ENCODE measurements at places on chromosomes 3 and 15.

DNA sequence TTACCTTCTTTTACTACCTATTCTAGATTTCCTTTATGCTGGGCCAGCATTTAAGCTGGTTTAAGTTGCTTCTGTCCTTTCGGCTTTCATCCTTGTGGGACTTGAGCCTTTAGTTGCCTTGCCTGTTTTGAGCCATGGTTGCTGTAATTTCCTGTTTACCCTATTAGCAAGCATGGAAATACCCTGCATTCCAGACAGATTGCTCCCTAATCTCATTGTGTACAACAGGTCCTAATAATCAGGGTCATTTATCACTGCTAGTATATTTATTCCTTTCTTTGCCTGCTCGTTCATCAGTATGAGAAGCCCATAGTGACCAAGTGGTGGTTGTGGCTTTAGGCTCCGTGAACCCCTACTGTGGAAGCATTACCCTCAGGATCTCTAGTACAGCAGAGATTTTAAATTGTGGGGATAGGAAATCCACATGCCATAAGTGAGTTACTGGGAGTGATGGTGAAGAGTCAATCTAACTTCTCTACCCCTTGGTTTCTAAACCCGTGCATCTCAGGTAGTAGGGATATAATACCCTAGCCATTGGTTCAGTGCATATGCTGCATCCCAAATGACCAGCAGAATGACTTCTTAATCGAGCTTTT is 31.9 kb downstream of the NCK1 start:
- no peak for DNase-seq
- no peak overlapping the region for H3K27ac ChIP-seq
- H3K36me3 ChIP-seq: peaks cover 62% of the 10 kb centered on the region
- H3K27me3 ChIP-seq: no peaks in the 10 kb centered on the region
- peaks cover 20% of the 10 kb centered on the region for H3K4me1 ChIP-seq
- H3K4me3 ChIP-seq: no peak overlapping the region

DNA sequence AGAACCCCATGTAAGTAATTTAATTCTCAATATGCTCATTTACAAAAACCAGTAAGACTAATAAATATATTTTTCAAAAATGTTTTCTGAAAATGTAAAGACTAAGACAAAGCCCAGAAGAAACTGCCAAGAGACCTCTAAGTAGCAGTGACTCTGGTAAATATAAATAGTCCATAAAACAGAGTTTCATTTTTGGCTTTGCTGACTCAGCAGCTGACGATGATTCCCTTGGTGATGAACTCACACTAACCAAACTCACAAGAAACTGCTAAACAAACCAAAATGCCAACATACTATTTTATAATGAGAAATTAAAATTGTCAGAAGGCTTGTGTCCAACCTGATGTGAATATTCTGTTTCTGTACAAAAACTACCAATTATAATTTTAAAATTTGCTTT is 31.5 kb upstream of the IMPG2 start:
- DNase-seq: no peak
- H3K36me3 ChIP-seq: peaks cover 13% of the 10 kb centered on the region
- no peaks in the 10 kb centered on the region for H3K27me3 ChIP-seq
- no peak overlapping the region for H3K4me3 ChIP-seq
- H3K27ac ChIP-seq: no peak overlapping the region

DNA sequence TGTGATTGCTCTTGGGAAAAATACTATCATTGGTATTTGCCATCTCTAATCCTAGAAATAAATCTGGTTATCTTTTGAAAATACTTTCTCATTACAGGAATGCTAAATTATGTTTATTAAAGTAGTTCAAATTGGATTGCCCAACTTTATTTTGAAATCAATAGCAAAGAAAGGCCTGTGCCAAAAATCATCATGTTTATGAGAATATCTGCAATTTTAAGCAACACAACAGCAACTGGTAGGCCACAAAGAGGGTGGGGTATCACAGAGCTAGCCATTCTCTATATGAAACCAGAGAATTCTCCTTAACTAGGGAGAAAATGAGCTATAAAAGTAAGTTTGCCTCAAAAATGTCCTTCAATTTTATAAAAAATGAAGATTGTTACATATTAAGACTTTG is 11.9 kb upstream of the TM4SF19 start:
- no peak overlapping the region for H3K4me3 ChIP-seq
- H3K27me3 ChIP-seq: no peaks in the 10 kb centered on the region
- no peak for DNase-seq
- no peaks in the 10 kb centered on the region for H3K4me1 ChIP-seq
- H3K36me3 ChIP-seq: peaks cover 15% of the 10 kb centered on the region

- H3K4me1 ChIP-seq: peaks cover 61% of the 10 kb centered on the region
- H3K27me3 ChIP-seq: no peaks in the 10 kb centered on the region
- DNase-seq: peak; percentile 87
- H3K4me3 ChIP-seq: peak overlapping the region; percentile 76
- H3K27ac ChIP-seq: peak overlapping the region; percentile 92
These were observed 56.5 kb downstream of the MCTP2 start for GRCh38 chr15:94287794-94288246.

GRCh38 chr15:67792250-67792942 is 32.9 kb upstream of the SKOR1 start:
- peaks cover 20% of the 10 kb centered on the region for H3K36me3 ChIP-seq
- no peak overlapping the region for H3K27ac ChIP-seq
- no peak for DNase-seq
- H3K4me1 ChIP-seq: no peaks in the 10 kb centered on the region

GRCh38 chr15:95127356-95127755 is 896.0 kb downstream of the MCTP2 start:
- H3K4me1 ChIP-seq: no peaks in the 10 kb centered on the region
- no peak overlapping the region for H3K27ac ChIP-seq
- no peak overlapping the region for H3K4me3 ChIP-seq
- DNase-seq: no peak
- H3K36me3 ChIP-seq: no peaks in the 10 kb centered on the region

DNA sequence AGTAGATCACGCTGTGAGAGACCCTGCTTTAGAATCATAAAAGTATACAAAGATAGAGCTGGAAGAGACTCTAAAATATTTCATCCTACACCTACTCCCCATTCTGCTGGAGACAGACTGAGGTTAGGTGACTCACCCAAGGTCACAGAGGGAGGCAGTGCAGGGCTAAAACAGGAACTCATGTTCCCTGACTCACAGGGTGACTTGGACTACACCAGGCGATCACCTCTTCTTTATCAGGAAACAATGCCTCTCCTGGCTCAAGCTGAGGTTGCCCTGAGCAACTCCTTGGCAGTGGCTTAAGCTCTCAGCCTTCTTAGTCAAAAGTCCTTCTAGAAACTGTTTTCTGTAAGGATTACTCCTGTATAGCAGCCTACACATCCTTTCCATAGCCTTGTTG is 26.4 kb upstream of the TNFAIP8L3 start:
- no peak for DNase-seq

DNA sequence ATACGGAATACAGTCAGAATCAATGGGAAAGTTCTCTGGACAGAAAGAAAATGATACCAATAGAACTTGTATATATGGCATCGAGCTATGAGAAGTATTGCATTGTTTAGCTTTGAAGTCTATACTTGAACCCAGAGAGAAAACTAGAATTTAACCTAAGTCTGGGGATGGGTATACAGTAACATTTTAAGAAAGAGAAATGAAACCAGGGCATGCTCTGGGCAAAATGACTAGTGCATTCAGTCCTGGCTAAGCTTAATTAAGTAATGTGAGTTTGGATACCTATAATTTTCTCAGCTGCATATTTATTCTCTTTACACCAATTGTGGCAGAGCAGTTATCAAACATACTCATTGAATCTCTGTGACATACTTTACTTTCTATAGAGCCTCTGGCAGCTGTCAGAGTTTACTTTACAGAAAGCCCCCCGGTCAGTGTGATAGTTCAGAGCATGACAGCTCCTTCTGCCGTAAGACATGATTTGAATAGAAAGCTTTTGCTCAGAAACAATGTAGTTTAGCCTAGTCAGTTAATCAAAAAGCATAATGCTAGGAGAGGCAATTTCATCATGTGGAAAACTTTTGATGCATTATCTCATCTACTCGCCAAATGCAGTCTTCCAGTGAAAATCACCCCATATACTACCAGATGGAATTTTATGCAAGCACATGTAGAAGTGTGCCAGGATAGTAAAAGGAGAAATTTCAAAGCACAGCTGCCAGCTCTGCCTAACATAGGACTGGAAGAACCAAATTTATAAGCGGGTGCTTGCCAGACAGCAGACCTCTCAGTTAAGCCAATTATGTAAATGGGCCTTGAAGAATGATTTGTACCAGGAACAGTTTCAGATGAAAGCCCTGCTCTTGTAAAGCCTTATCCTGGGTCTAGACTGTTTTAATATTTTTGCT is 40.7 kb downstream of the OXSM start:
- peaks cover 9% of the 10 kb centered on the region for H3K4me1 ChIP-seq
- H3K4me3 ChIP-seq: no peak overlapping the region
- H3K27ac ChIP-seq: no peak overlapping the region

- peaks cover 17% of the 10 kb centered on the region for H3K27me3 ChIP-seq
- H3K27ac ChIP-seq: no peak overlapping the region
- peak; percentile 9 for DNase-seq
- H3K4me3 ChIP-seq: no peak overlapping the region
These were observed 20.3 kb downstream of the SLCO2A1 start for GRCh38 chr3:134009345-134010000.

GRCh38 chr15:52334491-52335160 is 39.0 kb upstream of the MYO5C start:
- no peaks in the 10 kb centered on the region for H3K27me3 ChIP-seq
- no peak overlapping the region for H3K27ac ChIP-seq
- no peak overlapping the region for H3K4me3 ChIP-seq
- DNase-seq: no peak
- peaks cover 52% of the 10 kb centered on the region for H3K4me1 ChIP-seq
- peaks cover 25% of the 10 kb centered on the region for H3K36me3 ChIP-seq

DNA sequence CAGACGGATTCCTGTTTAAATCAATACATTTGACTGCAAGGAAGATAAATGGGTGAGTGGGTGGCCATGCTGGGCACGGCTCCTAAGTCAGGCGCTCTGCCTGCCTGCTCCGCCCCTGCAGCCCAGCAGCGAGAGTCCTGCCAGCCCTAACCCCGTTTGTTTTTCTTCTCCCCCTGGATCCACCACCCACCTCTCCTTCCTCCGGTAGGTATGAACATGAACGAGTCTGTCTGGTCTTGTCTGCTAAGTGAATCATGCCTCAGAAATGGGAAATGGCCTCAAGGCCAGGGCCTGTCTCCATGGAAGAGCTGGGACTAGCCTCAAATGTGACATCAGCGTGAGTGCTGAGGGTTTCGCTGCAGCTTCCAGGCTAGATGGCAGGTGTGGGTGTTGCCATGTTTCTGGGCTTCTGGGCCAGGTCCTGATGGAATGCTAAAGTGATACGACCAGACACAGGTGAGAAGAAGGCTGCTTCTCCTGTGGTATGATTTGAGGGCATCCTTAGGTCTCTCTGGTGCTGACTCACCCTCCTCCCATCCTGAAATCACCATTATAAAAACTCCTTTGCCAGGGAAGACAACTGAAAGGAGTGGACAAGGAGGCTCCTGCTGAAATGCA is 5.6 kb upstream of the FEM1B start:
- peaks cover 14% of the 10 kb centered on the region for H3K27me3 ChIP-seq
- peaks cover 8% of the 10 kb centered on the region for H3K4me1 ChIP-seq
- H3K36me3 ChIP-seq: no peaks in the 10 kb centered on the region
- no peak overlapping the region for H3K27ac ChIP-seq
- no peak overlapping the region for H3K4me3 ChIP-seq

DNA sequence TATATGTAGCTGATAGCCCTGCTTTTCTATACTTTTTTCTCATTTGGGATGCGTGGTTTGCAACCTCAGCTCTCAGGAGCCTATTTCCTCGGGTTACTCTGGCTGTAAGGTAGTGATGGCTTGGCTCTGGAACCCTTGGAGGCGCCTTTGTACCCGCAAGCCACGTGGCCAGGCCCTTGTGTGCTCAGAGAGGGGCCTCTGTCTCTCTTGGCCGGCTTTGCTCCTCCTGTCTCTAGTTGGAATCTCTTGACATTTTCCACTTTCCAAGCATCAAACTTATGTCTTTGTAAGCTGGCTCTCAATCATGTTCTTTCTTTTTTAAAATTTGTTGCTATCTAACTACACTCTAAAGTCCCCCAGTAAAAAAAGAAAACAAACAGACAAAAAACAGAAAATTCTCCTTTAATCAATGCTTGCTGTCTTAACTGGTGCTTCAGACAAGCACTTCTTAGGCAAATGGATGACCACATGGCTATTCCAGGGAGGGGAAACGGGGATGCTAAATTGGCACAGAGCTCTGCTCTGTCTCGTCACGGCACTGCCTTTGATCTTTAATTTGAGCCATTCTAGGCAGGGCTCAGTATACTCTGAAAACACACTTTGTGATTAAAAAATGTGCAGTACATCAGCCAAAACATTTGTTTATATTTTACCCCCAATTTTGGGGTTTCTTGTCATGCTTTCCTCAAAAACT is 180.4 kb upstream of the NR2E3 start:
- H3K27ac ChIP-seq: no peak overlapping the region
- peaks cover 36% of the 10 kb centered on the region for H3K27me3 ChIP-seq
- no peak for DNase-seq
- no peak overlapping the region for H3K4me3 ChIP-seq
- no peaks in the 10 kb centered on the region for H3K4me1 ChIP-seq

GRCh38 chr3:142735462-142735861 is 11.6 kb downstream of the TRPC1 start:
- no peak overlapping the region for H3K4me3 ChIP-seq
- H3K27ac ChIP-seq: no peak overlapping the region
- no peak for DNase-seq
- no peaks in the 10 kb centered on the region for H3K36me3 ChIP-seq
- no peaks in the 10 kb centered on the region for H3K4me1 ChIP-seq

DNA sequence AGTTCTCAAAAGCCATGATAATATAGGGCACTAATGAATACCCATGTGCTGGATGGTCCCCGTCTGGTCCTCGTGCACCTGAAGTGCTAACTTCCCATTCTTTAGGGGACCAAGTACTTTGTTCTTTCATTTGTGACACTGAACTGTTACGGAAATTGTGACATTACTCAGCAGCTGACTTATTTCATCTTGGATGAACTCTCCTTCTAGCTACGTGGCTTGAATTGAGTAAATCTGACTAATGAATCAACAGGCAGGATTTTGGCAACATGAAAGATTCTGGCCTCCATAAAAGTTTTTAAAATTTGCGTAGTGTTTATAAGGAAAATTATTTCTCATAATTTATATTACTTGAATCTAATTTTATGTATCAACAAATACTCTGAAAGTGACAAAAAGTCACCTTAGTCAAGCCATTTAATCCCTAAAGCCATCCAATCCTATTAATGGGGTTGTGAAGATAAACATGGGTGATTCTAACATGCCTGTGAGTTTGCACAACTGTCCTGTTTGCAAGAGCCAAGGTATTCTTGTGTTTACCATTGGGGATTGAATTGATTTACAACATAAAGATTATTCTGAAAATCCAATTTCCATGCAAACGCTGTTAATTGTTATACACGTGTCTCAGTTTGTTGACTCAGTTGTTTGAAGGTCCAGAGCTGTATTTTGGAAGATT is 119.9 kb downstream of the AGBL1 start:
- H3K36me3 ChIP-seq: no peaks in the 10 kb centered on the region
- H3K27me3 ChIP-seq: no peaks in the 10 kb centered on the region
- H3K4me1 ChIP-seq: no peaks in the 10 kb centered on the region
- H3K4me3 ChIP-seq: no peak overlapping the region
- H3K27ac ChIP-seq: no peak overlapping the region
